ENCODE measurements at places on chromosomes 13 and 19.

GRCh38 chr13:51523082-51523518 is 61.2 kb upstream of the WDFY2 start:
- H3K27ac ChIP-seq, result no peak overlapping the region
- H3K27me3 ChIP-seq, result no peaks in the 10 kb centered on the region
- peaks cover 7% of the 10 kb centered on the region for H3K4me1 ChIP-seq
- no peak for DNase-seq

DNA sequence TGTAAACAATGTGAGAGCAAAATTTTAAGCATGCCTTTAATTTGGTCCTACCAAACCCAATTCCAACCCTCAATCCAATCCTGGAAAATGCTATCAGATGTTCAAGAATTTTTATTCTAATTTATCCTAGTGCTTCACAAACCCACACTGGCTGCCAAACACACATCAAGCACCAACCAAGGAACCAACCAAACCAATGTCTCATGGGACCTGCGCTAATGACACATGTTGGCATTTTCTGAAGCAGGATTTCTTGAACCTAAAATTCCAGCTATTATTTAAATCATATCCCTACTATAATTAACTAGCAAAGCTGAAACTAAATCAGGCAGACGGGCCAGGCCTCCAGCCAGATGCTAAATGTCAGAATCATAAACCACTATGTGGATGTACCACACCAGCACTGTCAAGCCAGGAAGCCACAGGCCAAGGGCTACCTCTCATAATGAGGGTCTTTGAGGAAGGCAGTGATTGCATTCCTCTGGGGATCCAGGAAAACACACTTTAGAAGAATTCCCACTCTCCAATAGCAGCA is 5.8 kb downstream of the LATS2 start:
- peaks cover 13% of the 10 kb centered on the region for H3K4me1 ChIP-seq
- H3K36me3 ChIP-seq, result peaks cover 5% of the 10 kb centered on the region
- DNase-seq, result no peak

DNA sequence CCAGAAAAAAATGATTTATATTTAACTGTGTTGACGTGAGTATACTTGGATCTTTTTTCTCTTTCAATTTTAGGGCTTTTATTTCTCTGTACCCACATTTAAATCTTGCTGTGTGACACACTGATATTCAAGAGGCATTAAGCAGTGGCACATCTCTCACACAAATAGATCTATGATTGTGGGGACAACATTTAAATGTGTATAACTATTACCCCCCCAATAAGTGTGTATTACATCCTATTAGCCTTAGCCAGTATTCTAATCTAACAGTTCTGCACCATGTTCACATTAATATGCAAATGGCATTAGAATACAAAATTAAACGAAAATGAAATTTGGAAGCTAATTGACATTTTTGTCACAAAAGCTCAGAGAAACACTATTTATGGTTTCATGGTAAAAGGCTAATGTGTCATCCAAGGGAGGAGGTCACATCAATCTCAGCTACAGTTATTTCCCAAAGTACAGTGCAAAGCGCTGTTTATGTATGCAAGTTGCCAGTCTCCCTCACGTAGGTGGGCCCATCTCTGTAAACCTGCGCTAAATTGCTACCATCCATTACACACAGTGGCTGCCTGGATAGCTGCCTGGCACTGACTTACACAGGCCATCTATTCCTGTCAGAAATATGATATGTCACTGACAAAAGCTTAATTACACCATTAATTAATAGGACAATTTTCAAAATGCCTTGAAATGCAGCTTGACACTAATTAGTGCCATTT is 984.7 kb upstream of the PCDH9 start:
- H3K4me1 ChIP-seq, result no peaks in the 10 kb centered on the region
- H3K27me3 ChIP-seq, result no peaks in the 10 kb centered on the region
- H3K36me3 ChIP-seq, result no peaks in the 10 kb centered on the region

DNA sequence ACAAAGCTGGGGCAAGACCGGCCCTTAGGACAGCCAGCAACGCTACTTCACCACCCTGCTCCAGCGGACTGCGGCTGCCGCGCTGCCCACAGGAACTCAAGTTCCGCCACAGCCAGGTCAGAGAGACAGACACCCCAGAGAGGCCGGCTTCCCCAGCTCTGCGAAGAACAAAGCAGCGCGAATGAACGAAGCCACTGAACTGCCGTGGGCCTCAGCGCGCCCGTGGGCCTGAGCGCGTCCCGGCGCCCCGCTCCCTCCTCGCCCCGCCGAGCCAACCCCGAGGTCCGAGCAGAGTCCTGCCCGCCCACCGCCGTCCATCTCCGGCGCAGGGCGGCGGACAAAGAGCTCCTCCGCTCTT is 158.4 kb downstream of the RNF17 start:
- no peak for DNase-seq
- peak overlapping the region; percentile 97 for H3K27ac ChIP-seq
- H3K4me3 ChIP-seq, result peak overlapping the region; percentile 82

DNA sequence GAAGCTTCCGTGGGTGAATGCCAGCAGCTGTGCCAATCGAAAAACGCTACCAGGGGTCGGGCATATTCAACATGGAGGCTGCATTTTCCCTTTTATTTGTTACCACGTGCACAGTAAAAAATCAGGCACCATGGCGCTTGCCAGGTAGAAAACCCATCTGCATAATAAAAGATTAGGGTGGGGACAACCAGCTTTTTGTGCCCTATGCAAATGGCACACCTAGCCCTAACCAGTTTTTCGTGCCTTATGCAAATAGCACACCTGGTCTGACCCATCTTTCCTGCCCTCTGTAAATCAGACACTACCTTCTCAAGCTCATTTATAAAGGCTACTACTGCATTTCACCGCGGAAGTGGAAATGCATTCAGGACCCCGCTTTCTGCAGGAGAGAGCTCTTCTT is 62.1 kb upstream of the FREM2 start:
- H3K27me3 ChIP-seq, result no peaks in the 10 kb centered on the region
- H3K4me3 ChIP-seq, result no peak overlapping the region
- no peak overlapping the region for H3K27ac ChIP-seq
- H3K36me3 ChIP-seq, result no peaks in the 10 kb centered on the region

DNA sequence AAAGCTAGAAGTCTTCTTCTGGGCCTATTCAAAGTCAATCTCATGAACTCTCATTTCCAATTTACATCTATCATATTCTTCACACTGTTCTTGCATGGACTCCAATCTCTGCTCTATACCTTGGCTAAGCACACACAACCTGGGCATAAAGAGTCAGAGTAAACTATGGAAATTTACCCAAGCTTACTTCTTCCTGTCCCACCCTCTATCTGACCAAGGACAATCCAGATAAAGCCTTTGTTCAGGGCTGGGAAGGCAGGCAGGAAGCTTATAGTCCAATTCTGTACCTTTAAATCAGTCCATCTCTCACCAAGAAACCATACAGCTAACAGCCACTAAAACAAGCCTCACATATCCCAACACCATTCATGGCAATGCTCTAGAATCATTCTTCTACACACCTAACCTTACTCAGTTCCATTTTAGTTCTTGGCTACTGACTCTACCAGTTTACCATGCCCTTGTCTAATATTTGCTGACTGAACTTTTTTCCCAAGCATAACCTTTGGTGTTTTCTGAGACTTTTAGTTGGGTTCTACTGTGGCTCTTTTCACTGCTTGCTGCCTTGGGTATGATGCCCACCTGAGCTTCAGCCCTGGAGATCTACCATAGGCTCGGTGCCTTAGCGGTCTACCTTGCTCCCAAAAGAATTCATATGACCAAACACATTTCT is 38.9 kb downstream of the N4BP2L2 start:
- no peak for DNase-seq
- no peaks in the 10 kb centered on the region for H3K36me3 ChIP-seq
- H3K4me1 ChIP-seq, result peaks cover 8% of the 10 kb centered on the region
- no peak overlapping the region for H3K27ac ChIP-seq
- no peak overlapping the region for H3K4me3 ChIP-seq

DNA sequence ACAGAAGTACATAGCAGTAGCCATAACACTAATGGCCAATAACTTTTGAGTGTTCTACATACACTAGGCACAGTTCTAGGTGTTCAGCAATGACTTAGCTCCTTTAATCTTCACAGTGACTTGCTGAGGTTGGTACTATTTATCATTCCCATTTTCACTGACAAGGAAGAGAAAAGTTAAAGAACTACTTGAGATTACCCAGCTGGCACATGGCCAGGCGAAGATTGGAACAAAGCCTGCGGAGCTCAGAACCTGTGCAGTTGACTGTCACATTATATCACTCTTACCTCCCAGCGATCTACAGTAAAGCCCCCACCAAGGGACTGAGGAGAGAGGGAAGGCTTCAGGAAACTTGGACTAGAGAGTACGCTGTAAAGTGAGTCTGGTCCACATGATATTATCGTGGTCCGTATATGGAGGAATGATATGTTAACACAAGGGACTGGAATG is 42.4 kb upstream of the WDFY2 start:
- DNase-seq, result peak; percentile 64
- no peaks in the 10 kb centered on the region for H3K36me3 ChIP-seq
- peaks cover 8% of the 10 kb centered on the region for H3K4me1 ChIP-seq
- no peak overlapping the region for H3K4me3 ChIP-seq
- H3K27ac ChIP-seq, result peak overlapping the region; percentile 67

GRCh38 chr13:73261739-73262216 is 203.0 kb downstream of the KLF5 start:
- no peak overlapping the region for H3K27ac ChIP-seq
- H3K36me3 ChIP-seq, result no peaks in the 10 kb centered on the region
- no peaks in the 10 kb centered on the region for H3K4me1 ChIP-seq

DNA sequence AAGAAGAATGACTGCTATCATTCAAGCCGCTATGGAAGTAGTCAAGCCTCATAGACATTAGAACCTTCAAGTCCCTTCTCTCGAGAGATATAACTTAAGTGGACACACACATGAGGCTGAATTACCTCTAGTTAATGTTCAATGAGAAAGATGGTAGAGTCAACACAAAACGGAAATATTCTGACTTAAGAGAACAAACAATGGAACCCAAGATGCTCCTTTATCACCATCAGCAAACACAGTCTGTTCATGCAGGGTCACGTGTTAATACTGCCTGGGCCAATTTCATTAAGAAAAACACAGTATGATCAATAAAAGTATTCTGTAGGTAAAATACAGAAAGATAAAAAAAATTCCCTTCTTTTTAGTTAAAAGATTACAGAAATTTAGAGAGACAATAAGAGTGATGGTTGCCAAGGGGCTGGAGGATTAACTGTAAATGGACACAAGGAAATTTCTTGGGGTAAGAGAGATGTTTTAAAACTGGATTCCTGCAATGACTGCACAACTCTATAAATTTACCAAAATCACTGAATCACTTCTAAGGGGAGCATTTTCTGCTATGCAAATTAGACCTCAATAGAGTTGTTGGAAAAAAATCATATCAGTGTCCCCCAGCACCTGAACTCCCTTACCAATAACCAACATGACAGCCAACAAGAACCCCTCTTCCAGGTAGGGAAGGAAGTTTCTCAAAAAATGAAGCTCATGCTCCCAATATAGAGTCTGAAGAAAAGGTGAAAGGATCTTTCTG is 256.6 kb downstream of the ABCC4 start:
- no peaks in the 10 kb centered on the region for H3K4me1 ChIP-seq
- no peak for DNase-seq
- no peak overlapping the region for H3K27ac ChIP-seq
- peaks cover 13% of the 10 kb centered on the region for H3K36me3 ChIP-seq
- H3K4me3 ChIP-seq, result no peak overlapping the region

GRCh38 chr19:41161903-41162302 is 31.1 kb upstream of the CYP2S1 start:
- H3K36me3 ChIP-seq, result no peaks in the 10 kb centered on the region
- H3K27ac ChIP-seq, result peak overlapping the region; percentile 53

DNA sequence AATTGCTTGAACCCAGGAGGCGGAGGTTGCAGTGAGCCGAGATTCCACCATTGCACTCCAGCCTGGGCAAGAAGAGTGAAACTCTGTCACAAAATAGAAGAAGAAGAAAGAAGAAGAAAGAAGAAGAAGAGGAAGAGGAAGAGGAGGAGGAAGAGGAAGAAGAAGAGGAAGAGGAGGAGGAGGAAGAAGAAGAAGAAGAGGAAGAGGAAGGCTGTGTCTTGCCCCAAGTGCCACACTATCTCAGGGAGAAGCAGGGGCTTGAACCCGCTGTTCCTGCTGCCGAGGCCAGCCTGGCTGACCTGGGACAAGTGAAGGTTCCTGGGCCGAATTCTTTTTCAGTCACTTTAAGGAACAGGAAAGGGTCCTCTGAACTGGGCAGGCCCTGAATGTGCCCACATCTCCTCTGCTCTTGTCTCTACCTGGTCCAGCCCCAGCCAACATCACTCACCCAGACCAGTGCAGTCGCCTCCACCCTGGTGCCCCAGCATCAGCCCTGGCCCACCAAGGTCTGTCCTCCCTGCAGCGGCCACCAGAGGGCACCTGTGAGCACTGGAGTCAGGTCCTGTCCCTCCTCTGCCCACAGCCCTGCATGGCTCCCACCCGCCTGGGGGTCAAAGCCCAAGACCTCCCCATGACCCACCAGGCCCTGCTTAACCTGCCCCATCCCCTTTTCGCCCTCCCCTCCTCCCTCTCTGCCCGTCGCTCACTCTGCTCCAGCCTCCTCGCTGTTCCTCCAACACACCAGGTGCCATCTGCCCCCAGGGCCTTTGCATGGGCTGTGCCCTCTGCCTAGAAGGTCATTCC is 20.0 kb downstream of the TICAM1 start:
- no peaks in the 10 kb centered on the region for H3K27me3 ChIP-seq
- H3K27ac ChIP-seq, result peak overlapping the region; percentile 79
- H3K4me1 ChIP-seq, result peaks cover 27% of the 10 kb centered on the region

DNA sequence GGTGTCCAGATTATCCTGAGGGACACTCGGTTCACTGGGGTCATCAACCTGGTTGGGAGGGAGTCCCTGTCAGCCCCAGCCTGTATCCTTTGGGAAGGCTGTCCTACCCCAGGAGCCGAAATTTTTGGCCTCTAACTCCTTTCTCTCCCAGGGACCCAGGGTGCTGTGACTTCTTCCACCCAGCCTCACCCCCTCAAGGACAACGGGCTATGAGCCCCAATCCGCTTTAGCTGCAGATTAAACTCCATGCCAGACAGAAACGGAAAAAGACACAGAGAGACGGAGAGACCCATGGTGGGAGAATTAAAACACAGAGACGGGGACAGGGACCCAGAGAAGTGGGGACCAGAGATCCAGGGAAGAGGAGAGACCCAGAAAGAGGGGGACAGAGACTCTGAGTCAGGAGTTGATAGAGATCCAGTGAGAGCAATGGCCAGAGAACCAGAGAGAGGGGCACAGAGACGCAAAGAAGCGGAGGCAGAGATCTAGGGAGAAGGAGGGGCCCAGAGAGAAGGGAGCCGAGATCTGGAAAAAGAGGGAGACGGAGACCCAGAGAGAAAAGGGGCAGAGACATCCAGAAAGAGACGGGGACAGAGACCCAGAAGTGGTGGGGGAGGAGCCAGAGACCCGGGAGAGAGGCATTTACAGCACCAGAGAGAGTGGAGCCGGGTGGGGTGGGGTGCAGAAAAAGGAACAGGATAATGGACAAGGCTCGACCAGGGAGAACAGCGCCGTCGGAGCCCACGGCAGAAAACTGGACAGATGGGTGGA is 703 bp downstream of the SLC17A7 start:
- H3K27me3 ChIP-seq, result peaks cover 75% of the 10 kb centered on the region
- no peak overlapping the region for H3K27ac ChIP-seq
- H3K36me3 ChIP-seq, result no peaks in the 10 kb centered on the region
- DNase-seq, result no peak

- no peak overlapping the region for H3K27ac ChIP-seq
- no peaks in the 10 kb centered on the region for H3K27me3 ChIP-seq
- H3K4me1 ChIP-seq, result peaks cover 14% of the 10 kb centered on the region
These were observed 7.7 kb downstream of the HOMER3 start for GRCh38 chr19:18933297-18933696.

Data from stomach (tissue), 19 donors.